Stimulated activated CD4-positive, alpha-beta T cell treated with anti-CD3 and anti-CD28 coated beads, TNF-alpha, amount 100 ng/mL, for 1 hour (primary cell): ENCODE measurements at places on chromosomes 4 and X.

DNA sequence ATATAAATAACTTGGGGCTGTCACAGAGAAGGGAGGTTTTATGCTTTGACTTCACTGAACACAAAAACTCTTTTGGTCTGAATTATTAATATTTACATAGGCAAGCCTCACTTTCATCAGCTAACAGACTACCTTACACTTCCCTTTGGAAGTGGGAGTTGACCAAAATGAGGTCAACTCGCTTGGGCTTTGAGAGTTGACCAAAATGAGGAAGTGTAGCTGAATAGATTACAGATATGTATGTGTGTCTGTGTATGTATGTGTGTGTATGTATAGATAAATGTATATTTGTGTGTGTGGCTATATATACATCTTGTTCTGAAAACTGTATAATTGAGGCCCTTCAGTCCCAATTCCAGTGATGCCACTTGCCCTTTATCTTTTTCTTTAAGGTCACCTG lies 113.3 kb upstream of the IL13RA1 start:
- no peak for DNase-seq

GRCh38 chrX:131816551-131817136 lies 206.5 kb upstream of the STK26 start:
- no peak for DNase-seq

DNA sequence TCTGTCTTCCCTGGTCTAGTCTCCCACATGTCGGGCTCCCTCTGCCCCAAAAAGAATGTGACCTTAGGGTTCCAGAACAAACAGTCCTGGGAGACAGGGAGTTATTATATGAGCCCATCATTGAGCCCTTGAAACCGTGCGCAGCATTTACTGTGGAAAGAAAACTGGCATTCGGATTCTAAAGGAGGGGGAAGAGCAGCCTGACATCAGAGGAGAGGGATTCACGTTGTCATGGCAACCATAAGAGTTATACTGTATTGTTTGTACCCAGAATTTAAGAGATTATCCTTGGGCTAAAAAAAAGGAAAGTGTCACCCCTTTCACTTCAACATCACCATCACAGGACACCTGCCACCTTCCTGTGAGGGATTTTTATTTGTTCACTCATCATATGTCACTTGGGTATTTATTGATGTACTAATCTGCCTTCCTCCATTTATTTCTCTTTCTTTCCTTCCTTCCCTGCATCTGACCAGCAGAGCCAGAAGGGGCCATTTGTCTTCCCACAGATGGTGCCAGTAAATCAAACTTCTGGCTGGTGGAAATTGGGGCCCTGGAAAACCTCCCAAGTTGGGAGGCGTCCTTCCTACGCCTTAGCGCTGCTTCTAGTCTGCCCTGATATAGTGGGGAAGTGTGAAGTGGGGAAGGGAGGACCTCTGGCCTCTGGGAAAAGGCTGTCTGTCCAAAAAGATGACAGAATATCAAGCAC lies 64.9 kb upstream of the FRMPD3 start:
- DNase-seq = no peak

GRCh38 chrX:55619547-55619946 lies 3.7 kb upstream of the FOXR2 start:
- no peak for DNase-seq

- no peak for DNase-seq
Observed at GRCh38 chr4:176902710-176903323, 110.1 kb upstream of the VEGFC start.

GRCh38 chr4:183988874-183989273 lies 83.8 kb downstream of the STOX2 start:
- DNase-seq = no peak

- DNase-seq = no peak
Observed at GRCh38 chr4:13920901-13921300, 293.4 kb upstream of the BOD1L1 start.

DNA sequence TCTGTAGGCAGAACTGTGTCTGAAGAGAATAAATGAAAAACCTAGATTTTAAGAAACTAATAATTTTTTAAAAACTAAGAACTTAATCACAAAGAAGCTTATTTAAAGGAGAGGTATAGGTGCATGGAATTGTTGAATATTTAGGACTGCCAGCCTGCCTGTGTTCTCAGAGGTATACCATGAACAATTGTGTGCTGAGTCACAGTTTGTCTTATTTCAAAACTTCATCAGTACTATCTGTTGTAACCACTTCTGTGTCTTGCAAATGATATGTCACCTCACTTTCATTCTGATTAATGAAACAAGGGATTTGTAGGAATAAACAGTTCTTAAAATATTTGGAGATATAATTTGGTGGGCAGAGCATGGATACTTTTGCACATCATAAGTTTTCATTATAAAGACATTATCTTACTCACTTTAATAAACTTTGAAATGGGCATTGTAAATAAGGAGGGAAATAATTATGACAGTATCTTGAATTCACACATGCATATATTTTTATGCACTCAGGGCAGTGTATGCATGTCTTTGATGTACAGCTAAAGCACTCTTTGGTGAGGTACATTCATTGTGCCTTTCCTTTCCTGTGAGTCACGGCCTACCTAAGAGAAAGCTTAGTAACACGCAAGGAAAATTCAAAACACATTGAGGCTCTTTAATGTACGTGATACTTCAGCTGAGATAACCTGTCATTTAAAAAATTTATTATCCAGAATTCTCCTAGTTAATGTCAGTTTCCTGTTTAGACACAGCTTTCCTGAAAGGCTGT lies 31.7 kb downstream of the STOX2 start:
- no peak for DNase-seq

DNA sequence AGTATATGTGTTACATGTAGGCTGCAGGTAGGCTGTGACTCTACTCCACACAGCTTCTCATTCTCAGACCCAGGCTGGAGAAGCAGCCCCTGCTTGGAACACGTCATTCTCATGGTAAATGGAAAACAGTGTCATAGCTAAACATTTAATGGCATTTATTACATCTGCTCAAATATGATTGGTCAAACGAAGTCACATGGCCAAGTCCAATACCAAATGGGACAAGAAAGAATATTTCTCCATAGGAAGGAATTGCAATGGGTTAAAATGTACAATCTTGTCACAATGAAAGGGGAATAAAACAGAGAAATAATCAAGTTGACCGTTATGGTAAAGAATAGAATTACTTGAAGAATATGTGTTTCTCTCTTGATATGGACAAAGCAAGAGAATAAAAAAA lies 198.6 kb downstream of the ANAPC10 start:
- DNase-seq = no peak

DNA sequence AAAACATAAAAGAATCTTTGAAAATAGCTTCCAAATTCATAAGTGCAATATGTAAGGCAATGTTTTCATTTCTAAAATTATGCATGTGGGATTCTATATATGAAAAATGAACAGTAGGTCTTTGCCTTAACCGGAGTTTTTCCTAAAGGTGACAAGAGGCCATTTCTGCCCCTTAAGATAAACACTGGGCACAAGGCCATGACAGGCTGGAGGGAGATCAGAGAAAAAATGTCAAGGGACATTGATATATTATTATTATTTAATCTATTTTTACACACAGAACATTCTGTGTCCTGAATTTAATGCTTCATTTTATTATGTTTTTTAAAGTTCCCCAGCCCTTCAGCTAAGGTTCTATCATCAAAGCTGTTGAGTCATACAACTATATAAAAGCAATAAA lies 118.8 kb downstream of the CHM start:
- DNase-seq = no peak

DNA sequence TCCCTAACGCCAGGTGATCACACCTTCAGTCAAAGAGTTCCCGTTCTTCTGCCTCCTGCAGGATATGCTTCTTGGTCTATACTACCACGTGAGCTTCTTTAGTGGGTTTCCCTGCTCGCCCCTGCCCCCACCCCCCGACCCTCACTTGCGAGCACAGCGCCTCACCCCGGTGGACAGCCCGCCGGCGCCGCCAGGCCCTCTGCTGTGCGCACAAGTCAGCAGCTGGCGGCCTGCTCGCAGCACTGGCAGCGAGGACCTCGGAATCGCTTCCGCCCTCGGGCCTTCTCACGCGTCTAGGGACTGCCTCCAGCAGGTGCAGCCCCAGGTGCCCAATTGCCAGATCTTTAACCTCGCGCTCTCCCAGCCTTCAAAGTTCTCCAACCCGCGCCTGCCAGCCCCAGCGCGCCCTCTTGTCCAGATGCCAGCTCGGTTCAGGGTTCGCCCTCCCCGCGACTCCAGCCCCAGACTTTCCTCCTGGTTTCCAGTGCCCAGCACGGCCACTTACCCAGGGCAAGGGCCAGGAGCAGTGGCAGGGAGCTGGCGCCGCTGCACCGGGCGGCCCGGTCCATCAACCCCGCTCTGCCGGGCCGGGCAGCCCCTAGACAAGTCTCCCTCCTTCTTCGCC lies 454 bp downstream of the BTC start:
- no peak for DNase-seq

GRCh38 chr4:31390849-31391248 lies 670.7 kb downstream of the PCDH7 start:
- no peak for DNase-seq

DNA sequence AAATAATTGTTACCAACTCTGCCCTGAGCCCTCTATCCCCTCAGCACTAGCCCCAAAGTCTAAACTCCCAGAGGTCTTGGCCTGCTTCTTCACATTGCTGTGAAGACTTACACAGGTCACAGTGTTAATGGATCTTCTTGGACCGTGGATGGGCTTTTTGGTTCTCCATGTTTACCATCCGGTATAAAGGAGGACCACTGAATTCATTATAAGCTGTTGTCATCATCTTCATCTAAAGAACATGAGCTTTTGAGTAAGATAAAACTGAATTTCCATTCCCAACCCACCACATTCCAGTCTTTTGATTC lies 8.5 kb downstream of the NUDT11 start:
- DNase-seq = no peak

DNA sequence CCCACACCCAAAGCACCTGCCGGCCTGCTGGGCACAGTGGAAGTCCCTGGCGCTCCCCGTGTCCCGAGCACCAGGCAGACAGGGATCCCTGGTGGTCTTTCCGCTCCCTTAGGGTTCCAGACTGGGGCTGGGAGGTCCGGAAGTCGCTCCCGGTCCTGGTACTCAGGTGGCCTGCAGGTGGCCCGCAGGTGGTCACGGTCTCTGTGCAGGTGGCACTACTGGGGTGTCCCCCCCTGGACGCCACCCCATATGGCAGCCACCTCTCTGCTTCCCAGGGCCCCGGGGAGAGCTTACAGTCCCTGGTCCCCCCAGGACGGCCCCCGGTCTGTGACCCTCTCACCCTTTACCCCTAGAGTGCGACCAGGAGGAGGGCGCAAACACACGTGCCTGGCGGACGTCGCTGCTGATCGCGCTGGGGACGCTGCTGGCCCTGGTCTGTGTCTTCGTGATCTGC lies 13.6 kb downstream of the SLC25A6 start:
- no peak for DNase-seq

DNA sequence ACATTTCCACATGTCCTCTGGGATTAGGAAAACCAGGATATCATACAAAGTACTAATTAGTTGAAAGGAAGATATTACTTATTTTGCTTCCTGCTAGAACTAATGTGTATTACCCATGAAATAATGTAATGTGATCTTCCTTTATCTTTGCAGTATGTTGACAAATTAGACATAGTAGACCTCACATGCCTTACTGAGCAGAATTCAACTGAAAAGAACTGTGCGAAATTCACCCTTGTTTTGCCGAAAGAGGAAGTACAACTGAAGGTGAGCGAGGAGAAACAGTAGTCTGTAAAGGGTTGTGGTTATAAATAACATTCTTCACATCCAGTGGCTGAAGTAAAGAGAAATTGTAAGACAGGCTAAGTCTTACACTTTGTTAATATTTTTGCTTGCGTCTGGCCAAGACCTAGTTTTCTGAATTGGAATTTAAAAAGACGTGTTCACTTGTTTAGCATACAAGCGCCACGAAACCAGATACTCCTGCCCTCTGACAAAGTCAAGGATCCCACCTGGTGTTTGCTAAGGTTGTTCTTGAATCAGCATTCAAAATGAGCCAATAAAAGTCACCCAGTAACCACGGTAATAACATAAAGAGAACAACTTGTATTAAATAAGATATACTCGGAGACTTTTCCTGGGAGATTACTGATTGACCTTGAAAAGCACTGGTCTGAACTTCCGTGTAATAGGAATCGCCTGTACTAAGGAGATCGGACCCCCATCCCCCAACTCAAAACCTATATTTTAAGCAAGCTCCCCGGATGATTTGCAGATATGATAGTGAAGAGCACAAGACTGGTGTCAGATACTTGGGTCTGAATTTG lies 16.9 kb downstream of the STAP1 start:
- no peak for DNase-seq

GRCh38 chr4:4388311-4388790 lies 1.4 kb downstream of the NSG1 start:
- no peak for DNase-seq

GRCh38 chr4:184940500-184940899 lies 77.8 kb upstream of the HELT start:
- no peak for DNase-seq

DNA sequence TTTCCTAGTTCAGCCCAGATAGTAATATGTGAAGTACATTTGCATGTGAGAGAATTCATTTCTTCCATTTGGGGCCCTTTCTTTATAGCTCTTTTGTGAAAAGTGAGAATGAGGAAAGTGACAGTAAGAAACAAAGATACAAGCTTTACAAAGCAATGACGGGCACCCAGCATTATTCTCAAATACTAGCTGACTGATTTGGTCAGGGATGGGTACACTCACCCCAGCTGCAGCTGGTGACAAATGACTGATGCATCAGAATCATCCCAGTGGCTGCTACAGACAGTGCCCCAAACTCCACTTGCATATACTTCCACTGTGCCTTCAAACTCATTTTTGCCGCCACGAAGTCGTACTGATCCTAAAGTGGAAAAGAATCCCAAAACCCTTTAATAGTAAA lies 14.8 kb downstream of the PRSS12 start:
- DNase-seq = no peak
